ENCODE measurements at places on chromosomes 11 and 22.

- DNase-seq, result no peak
Measured at GRCh38 chr11:1864231-1864630, 11.3 kb downstream of the LSP1 start.

DNA sequence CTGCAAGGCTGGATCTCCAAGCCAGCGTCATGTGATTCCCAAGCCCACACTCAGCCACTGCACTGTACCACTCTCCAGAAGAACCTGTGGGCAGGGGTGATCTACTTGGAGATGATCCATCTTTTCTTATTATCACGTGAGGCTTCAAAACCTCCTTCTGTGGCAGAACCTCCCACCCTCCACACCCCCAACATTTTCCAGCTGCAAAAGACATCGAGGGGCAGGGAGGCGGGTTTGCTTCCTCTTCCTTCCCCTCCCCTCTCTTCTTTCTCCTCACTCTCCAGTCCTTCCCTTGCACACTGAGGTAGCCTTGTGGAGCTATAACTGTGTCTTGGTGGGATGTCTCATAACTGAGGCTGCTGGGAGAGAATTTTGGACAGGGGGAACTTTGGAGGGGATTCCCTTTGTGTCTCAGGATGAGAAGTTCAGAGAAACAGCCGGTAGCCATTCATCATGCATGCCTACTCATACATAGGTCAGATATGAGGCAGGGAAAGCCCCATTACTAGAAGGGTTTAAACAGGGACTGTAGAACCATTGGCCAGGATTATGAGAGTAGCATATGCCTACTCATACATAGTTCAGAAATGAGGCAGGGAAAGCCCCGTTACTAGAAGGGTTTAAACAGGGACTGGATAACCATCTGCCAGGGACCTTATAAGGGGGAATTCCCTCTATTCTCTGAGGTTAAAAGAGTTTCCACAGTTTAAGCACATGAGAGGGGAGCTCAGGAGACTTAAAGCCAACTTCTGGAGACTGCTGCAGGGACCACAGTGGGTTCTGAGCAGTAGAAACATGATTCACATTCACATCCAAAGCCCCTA, 420.7 kb upstream of the CADM1 start:
- no peak for DNase-seq

GRCh38 chr11:115670538-115671205, 166.5 kb upstream of the CADM1 start:
- no peak for DNase-seq

- DNase-seq, result no peak
Measured at GRCh38 chr11:45605051-45605450, 60.4 kb downstream of the CHST1 start.

GRCh38 chr11:59756845-59757244, 1.7 kb downstream of the STX3 start:
- no peak for DNase-seq

GRCh38 chr11:134153147-134153905, 70.4 kb downstream of the NCAPD3 start:
- DNase-seq, result no peak

GRCh38 chr11:133724116-133724515, 121.2 kb downstream of the SPATA19 start:
- DNase-seq, result no peak

DNA sequence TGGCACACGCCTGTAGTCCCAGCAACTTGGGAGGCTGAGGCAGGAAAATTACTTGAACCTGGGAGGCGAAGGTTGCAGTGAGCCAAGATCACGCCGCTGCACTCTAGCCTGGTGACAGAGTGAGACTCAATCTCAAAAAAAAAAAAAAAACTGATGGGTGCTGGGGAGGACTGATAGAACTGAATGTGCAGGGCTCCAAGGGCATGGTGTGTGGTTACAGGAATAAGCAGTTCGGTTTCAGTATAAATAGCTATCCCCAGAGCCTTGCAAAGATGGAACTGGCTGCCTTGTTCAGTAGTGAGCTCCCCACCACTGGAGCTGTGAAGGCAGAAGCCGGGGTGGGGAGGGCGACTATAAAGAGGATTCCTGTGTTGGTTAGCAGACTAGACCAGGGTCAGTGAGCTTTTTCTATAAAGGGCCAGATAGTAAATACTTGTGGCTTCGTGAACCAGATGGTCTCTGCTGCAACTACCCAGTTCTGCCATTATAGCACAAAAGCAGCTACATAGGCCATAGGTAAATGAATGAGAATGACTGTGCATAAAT, 5.9 kb downstream of the TOM1 start:
- DNase-seq, result no peak

DNA sequence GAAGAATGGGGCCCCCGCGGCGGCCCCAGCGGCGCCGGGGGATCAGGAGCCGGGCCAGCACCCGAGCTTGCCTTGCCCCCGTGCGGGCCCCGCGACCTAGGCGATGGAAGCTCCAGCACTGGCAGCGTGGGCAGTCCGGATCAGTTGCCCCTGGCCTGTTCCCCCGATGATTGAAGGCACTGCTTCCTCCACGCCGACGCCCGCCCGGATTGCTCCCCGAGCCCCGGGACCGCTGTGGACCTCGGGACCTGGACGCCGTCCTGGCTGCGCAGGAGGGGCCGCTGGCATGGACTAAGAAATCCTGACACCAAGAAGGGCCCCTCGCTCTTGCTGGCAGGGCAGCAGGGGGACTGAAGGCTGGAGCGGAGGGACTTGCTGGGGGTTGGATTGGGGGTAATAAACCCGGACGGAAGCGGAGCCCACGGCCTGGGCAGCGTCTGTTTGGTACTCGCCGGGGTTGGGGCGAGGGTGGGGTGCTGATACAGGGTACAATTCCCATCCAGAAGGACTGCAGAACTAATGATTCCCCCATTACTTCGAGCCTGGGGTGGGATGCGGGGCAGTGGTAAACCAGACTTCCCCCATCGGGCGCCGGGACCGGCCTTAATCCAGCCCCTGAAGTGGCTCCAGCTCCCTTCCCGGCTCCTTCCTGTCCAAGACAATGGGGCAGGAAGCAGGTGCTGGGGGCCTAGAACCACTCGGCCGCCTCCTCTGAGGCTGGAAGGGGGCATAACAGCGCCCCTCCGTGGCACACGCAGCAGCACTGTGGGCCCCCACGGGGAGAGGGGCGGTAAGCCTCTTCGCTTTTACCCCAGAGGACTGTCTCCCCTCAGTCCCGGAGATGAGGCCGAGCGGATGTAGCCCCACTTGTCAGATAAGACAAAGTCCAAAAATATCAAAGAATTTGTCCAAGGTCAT, 1.0 kb downstream of the CCDC85B start:
- no peak for DNase-seq

- DNase-seq, result no peak
Measured at GRCh38 chr22:26409719-26410335, 19.2 kb upstream of the ASPHD2 start.

DNA sequence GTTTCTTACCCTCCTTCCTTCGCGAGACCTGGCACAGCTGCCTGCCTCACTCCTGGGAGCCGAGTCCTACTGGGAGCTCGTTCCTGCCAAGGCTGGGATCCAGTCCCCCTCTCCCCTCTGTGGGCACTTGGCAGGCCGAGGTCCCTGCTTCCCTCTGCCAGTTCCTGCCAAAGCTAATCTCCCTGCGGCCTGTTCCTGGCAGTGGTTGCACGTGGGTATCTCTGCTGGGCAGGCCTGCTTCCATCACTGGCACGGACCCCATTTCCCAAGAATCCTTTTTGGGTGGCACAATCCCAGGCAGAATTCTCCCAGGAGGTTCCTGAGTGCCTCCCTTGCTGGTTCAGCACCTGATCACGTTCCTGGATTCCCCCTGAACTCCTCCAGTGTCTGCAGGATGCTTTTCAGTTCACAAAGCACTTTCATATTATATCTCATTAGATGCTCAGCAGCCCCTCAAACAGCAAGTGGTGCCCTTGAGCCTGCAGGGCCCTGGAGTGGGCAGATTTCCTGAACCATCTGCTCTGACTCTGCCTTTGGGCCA, 96.5 kb downstream of the RRM1 start:
- no peak for DNase-seq

GRCh38 chr22:39765661-39766060, 127.9 kb downstream of the ENTHD1 start:
- DNase-seq, result no peak

DNA sequence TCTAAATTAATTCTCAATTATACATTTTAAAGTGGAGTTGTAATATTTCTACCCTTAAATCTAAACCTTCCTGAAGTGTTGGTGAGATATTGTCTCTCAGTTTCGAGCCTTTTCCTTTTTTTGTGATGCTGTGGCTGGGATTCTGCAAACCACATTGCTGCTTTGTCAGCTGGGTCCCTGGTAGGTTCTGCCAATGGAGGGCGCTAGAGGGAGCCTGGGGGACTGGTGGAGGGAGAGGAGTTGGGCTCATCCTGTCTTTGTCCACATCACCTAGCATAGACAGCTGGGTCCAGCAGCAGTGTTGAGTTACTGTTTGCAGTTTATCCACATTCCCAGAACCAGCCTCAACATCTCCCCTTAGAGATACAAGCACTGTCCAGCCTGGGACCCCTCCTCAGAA, 41.0 kb downstream of the TRAF6 start:
- no peak for DNase-seq

DNA sequence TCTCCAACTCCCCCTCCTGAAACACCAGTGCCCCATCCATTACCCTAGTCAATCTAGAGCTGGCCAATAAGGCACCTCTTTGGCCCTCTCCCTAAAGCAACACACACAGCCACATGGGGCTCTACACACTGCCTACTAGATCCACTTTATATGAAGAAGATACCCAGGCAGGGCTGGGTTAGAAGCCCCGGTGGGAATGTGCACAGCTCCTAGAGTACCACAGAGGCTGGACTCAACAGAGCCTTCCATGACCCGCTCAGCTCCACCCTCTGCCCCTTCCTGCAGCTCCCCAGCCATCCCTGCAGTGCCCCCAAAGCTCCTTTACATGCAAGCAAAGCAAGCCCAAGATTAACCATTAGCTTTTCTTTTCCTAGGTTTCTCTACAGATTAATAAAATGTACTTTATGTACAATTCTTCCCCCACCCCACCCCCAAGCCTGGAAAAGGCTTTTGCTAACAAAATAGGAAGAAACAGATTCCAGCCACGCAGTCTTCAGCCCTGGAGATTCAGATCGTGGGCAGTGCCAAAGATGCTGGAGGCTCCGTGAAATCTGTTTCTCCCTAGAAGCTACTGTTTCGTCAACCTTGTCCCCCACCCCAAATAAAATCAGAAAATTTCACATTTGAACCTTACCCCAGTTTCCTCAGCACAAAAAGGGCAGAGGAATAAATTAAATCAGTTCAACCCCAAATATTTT, 51.8 kb downstream of the IGSF9B start:
- no peak for DNase-seq

GRCh38 chr11:119625206-119625978, 103.6 kb downstream of the NECTIN1 start:
- DNase-seq, result no peak

GRCh38 chr11:125344846-125345420, 151.1 kb downstream of the FEZ1 start:
- no peak for DNase-seq

DNA sequence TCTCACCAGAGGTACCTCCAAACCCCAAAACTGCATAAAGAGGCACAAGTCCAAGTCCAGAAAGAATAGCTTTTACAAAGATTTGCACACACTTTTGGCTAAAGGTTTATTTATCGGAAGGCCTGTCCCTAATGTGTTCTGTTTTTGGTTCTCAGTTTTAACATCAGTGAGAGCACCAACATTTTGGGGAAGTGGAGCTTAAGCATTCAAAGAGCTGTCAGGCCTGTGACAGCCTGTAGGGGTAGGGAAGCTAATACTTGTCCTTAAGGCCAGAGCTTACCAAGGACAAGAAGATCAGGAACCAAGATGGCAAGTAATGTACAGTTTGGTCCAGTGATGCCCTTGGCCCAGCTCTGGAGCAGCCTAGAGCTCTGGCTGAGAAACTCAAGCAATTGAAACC, 38.9 kb upstream of the SCUBE2 start:
- no peak for DNase-seq
